ENCODE measurements at places on chromosomes 7 and 10. TPM values are rescaled to one million over a fixed set of nuclear protein-coding genes. Genes with fewer than 3 reads are reported as not detected.

DNA sequence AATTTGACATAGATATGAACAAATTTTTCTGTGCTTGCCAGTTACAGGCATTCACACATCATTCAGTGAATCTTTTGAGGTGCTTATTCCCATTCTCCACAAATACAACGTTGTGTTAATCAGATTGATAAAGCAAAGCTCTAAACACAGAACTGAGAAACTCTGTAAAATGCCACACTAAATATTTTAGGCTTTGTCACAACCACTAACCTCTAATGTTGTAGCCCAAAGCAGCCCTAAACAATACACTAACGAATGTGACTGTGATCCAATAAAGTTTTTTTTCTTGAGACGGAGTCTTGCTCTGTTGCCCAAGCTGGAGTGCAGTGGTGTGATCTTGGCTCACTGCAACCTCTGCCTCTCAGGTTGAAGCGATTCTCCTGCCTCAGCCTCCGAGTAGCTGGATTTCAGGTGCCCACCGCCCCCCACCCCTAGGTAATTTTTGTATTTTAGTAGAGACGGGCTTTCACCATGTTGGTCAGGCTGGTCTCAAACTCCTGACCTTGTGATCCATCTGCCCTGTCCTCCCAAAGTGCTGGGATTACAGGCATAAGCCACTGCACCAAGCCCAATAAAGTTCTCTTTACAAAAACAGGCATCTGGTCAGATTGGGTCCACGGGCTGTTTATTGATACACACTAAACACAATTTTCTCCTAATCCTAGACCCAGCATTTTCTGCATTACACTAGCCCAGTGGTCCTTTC lies 6.9 kb downstream of the CYCS start:
- no peak for DNase-seq

GRCh38 chr7:89685287-89685686 lies 469.0 kb upstream of the STEAP1 start:
- no peak for DNase-seq

Gene RPP38
- 12.7 TPM for polyA plus RNA-seq

DNA sequence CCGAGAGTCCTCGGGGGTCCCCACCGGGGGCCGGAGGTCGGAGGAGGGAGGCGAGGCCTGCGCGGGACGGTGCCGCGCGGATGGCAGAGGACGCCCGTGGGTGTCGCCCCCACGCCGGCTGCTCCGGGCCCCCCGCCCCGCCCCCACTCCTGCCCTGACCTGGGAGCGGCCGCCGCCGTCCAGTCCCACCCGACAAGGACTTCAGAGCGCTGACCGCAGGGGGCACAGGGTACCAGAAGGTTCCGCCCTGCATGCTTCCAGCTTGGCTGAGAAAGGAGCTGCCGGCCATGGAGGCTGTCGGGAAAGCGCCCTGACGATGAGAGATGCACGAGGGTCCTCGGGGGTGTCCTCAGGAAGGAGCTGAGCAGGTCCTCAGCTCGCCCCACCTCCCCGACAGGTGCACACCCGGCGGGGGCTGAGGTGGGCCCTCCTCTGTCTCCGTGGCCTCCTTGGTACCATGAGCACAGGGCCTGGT lies 57.0 kb upstream of the DNAJB6 start:
- DNase-seq = no peak

GRCh38 chr7:75957021-75957736 lies 37.2 kb downstream of the TMEM120A start:
- no peak for DNase-seq

Gene GPR22
- 16.5 TPM for polyA plus RNA-seq

DNA sequence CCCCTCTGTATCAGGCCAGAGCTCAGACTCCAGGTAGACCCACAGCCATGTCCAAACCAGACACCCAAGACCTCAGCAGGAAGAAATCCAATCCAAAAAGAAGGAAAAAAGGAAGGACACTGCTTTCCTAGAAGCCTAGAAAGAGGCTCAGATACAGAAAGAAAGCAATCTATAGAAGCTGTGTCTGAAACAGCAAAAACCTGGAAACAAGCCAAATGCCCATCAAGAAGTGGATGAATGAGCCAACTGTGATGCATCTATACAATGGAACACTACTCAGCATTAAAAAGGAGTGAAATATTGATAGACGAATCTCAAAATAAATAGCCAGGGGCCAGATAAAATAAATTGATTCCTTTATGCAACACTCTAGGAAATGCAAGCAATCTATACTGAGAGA lies 31.6 kb downstream of the GRB10 start:
- DNase-seq = no peak

DNA sequence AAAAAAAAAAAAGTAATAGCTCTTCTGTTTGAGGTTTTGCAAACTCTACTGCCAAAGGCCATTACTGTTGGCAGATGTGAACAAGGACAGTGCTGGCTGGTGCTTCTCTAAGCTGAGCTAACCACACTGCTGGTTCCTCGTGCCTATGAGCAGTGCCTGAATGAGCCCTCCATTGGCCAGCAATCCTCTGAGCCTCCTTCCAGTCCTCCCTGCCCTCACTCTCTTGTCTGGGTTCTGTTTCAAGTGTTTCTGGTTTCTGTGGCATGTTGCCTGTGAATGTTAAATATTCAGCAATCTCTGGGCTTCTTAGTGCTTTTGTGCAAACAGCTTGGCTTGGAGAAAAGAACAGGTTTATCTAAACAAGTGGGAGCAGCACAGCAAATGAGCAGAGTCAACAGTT lies 161.3 kb upstream of the AUTS2 start:
- no peak for DNase-seq

Gene SLC13A1
- polyA plus RNA-seq = not detected

- no peak for DNase-seq
Observed at GRCh38 chr7:107701191-107701590, 40.6 kb downstream of the SLC26A4 start.

- no peak for DNase-seq
Observed at GRCh38 chr10:7000061-7000460, 410.8 kb downstream of the SFMBT2 start.

Gene PIK3CG
- 0.14 TPM for polyA plus RNA-seq

GRCh38 chr10:73244866-73245477 lies 2.1 kb downstream of the DNAJC9 start:
- DNase-seq = no peak

Gene ETV1
- 12.9 TPM for polyA plus RNA-seq

Gene PON1
- polyA plus RNA-seq = not detected

Gene ELN
- 73.4 TPM for polyA plus RNA-seq

Gene TMEM213
- not detected for polyA plus RNA-seq

Gene CPA1
- 0.36 TPM for polyA plus RNA-seq

DNA sequence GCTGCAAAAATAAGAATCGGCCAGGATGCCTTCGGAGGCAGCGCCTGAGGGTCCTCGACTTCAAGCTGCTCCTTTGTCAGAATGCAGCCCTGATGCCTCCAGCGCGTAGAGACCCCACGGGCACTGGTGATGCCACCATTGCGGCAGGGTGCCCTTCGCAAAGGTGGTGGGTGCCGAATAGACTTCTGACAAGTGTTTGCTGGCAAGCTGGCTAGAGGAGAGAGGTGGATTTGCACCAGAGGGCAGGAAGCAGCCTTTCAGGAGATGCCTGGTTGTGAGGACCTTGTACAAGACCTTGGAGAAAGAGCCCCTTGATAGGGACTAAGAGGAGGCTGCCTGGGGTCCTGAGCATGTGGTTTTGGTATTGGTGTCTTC lies 103.2 kb upstream of the PPIF start:
- DNase-seq = no peak

DNA sequence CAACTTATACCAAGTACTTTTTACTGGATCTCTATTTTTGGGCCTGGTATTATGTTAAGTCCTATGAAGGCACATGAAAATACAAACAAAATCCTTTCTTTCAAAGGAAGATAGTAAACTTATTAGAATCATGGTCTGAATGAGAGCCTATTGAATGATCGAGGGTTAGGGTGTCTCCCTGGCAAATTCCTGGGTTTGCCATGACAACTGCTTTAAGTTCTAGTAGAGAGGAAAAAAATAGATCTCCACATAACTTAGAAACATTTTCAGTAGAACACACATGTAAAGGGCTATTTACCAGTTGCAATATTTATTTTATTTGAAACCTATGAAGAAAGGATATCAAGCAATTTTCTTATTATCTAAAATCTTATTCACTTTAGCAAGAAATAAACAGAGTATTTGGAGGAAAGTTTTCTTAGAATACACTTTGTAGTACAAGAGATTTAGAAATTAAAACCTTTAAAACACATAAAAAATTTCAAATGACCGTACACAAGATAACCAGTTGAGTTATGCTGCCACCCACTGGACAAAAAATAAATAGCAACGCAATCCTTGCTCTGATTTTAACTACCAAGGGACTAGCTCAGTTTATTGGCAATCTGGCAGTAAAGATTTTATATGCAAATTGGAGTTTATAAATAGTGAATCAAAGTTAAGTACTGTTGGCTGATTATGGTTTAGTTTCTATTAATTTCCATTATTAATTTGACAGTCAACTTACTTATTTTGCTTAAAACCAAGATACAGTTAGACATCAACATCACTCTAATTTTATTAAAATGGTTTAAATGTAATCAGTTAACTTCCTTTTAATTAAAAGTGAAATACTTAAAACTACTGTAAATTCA lies 33.9 kb downstream of the CACUL1 start:
- DNase-seq = no peak

GRCh38 chr7:155945670-155946325 lies 133.5 kb upstream of the SHH start:
- DNase-seq = no peak

DNA sequence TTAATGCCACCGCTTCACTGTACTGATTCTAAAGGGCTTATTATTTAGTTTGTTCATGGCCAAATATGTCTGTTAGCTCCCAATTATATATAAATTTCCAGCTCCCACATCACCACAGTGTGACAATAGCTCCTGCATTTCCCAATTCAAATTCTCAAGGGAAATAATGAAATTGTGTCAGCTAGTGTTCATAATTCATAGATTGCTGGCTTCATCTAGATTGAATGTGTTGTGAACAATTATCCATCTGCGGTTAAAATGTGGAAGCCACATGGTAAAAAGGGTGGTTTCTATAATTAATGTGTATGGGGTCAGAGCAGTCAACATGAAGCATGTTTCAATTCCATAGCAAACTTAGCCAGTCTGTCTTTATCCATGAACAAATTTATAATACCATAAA lies 154.3 kb downstream of the SEMA3E start:
- no peak for DNase-seq

GRCh38 chr10:31808258-31809218 lies 120.1 kb downstream of the ARHGAP12 start:
- DNase-seq = peak; percentile 62

- no peak for DNase-seq
Observed at GRCh38 chr10:13784067-13784466, 197.3 kb downstream of the PRPF18 start.

- DNase-seq = no peak
Observed at GRCh38 chr7:158387546-158387891, 200.1 kb downstream of the PTPRN2 start.

Gene LYZL2
- not detected for polyA plus RNA-seq

Gene FAM25A
- polyA plus RNA-seq = not detected

- no peak for DNase-seq
Observed at GRCh38 chr7:117774943-117775342, 98.3 kb downstream of the CTTNBP2 start.

DNA sequence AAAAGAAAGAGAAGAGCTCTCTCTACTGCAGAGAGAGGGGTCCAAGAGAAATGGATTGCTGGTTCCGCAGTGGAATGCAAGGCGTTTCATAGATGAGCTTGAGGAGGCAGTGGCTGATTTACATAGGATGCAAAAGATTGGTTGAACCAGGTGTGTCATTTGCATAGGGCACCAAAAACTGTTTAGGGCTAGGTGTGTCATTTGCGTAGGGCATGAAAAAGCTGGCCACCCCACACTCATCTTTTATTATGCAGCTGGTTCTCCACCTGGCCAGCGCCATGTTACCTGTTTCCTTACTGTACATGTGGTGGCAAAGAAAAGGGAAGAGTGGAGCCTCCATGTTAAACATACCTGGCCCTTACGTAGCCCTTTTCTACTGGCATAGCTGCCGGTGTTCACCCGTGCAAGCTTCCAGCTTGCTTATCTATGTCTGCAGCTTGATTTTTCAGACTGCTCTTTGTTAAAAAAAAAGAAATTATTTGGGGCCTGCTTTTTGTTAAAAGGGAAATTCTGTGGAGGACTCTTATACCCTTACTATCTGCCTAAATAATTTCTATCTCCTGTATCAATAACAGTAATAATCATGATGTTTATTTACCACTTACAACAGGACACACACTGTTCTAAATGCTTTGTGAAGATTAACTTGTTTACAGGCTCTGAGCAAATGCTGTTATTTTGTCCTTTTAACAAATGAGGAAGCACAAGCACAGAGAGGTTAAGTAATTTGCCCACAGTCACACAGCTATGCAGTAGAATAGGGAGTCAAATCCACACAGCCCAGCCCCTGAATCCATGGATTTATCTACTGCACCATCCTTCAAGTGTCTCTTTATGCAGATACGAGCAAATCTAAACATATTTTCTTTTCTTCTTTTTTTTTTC lies 33.3 kb downstream of the CASP7 start:
- DNase-seq = no peak

Gene STRA8
- polyA plus RNA-seq = not detected

- DNase-seq = no peak
Observed at GRCh38 chr10:122669842-122670241, 29.8 kb downstream of the C10orf120 start.

Gene NKX1-2
- not detected for polyA plus RNA-seq

Gene NPSR1
- polyA plus RNA-seq = not detected

GRCh38 chr7:44042221-44042620 lies 2.3 kb upstream of the DBNL start:
- DNase-seq = no peak

Gene ZNF239
- 0.93 TPM for polyA plus RNA-seq

GRCh38 chr10:44960482-44961229 lies 1.1 kb downstream of the RASSF4 start:
- no peak for DNase-seq

Gene HOXA2
- polyA plus RNA-seq = 0.36 TPM

- no peak for DNase-seq
Observed at GRCh38 chr7:137331378-137331777, 12.2 kb downstream of the PTN start.

DNA sequence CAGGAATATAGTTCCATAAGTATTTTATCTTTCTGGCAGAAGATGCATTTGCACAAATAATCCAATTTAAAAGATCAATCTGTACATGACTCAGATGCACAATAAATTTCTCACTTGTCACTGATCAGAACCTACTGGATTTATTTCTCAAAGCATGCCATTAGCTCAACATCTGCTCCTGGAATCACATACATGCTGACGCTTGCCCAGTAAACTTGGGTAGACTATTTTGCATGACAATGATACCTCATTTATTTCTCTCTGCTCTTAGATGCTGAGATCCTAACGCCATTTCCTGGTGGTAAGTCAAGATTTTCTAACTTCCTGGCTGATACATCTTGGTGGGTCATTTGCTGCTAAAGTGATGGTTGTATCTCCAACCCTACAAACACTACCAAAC lies 33.8 kb upstream of the C10orf120 start:
- no peak for DNase-seq

DNA sequence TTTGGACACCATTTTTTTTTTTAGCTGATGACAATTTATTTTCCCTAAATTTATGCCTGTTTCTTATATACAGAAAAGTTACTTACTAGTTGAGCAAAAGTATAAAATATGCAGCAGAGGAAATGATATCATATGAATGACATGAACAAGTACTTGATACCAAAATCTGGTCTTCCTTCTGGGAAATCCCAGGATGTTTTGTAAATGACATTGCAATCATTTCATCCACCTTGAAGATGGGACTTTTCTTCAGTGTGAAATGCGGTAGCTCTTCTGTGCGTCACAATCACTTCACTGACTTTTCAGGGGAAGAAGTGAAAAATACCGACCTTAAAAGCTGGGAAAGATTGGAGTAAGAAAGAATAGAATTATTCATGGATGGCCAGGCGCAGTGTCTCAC lies 23.8 kb downstream of the C1QL3 start:
- no peak for DNase-seq

GRCh38 chr10:106714734-106715555 lies 449.6 kb downstream of the SORCS1 start:
- no peak for DNase-seq

- no peak for DNase-seq
Observed at GRCh38 chr10:30219971-30220751, 128.9 kb downstream of the MTPAP start.

Measured in right cardiac atrium (tissue), 5 donors.